ENCODE measurements at places on chromosomes 5 and 9.

DNA sequence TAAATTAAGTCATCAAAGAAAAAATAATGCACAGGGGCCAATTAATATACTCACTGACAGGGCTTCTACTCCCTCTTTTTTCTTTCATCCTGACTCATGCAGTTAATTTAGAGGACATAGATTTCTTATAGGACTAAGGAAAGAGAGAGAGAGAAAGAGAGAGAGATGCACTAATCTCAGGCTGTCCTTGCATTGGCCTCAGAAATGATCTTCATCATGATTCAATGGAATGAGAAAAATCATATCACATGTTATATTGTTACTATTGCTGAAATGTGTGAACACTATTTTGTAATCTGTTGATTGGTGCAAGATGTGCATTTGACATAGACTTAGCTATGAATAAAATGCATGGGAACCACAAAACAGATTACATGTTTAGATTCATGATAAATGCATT is 608.3 kb upstream of the NUDT12 start:
- no peak for DNase-seq

DNA sequence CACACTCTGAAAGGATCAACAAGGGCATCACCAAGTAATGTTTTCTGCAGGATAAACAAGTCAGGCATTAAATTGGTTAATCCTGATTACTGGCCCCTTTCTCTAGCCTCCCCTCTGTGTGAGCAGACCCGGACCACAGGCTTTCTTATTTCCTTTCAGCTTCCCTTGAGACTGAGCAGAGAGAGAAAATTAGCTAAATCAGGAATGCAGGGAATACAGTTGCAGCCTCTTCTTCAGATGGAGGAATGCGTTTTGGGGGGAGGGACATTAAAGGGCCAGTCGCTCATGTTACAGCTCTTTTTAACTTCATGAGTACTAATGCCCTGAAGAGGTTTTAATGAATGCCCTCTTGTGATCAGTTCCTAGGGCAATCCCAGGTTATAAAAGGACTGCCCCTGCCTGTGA is 19.8 kb downstream of the PCDHAC2 start:
- no peak for DNase-seq

GRCh38 chr5:95216136-95216955 is 68.5 kb downstream of the MCTP1 start:
- no peak for DNase-seq

GRCh38 chr9:72537671-72538070 is 16.3 kb downstream of the TMC1 start:
- no peak for DNase-seq

- DNase-seq: no peak
Observed at GRCh38 chr9:4762886-4763541, 22.0 kb upstream of the AK3 start.

- peak; percentile 6 for DNase-seq
Observed at GRCh38 chr9:117535434-117535833, 120.6 kb upstream of the ASTN2 start.

All from small intestine (tissue), 16 donors.